ENCODE measurements at places on chromosomes 11 and 22. TPM values are rescaled to one million over a fixed set of nuclear protein-coding genes. Genes with fewer than 3 reads are reported as not detected.

- no peak for DNase-seq
- no peak overlapping the region for H3K27ac ChIP-seq
- no peak overlapping the region for H3K4me3 ChIP-seq
- H3K36me3 ChIP-seq = no peaks in the 10 kb centered on the region
- no peaks in the 10 kb centered on the region for H3K27me3 ChIP-seq
- no peaks in the 10 kb centered on the region for H3K4me1 ChIP-seq
Observed at GRCh38 chr22:17047656-17048055, 37.1 kb upstream of the IL17RA start.

- H3K4me1 ChIP-seq = no peaks in the 10 kb centered on the region
- no peak for DNase-seq
- H3K27ac ChIP-seq = no peak overlapping the region
- no peaks in the 10 kb centered on the region for H3K27me3 ChIP-seq
- peaks cover 7% of the 10 kb centered on the region for H3K36me3 ChIP-seq
Observed at GRCh38 chr11:128467041-128467440, 120.3 kb downstream of the ETS1 start.

DNA sequence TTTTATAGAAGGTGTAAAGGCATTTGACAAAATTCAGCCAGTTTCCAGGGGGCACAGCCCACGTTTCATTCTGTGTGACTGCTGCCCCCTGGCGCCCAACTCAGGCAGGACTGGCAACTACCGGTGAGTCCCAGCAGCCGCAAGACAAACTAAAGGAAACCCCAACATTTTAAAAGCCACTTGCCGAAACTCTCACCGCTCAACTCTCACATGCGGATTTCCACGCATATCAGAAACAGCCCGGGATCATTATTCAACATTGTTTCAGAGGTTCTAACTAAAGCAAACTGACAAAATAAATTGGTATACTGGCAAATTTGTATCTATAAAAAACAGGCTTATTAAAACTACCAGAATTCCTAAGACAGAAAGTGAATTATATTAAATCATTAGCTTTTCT lies 48.2 kb downstream of the MORC2 start:
- H3K27me3 ChIP-seq = no peaks in the 10 kb centered on the region
- no peaks in the 10 kb centered on the region for H3K4me1 ChIP-seq
- H3K4me3 ChIP-seq = no peak overlapping the region
- DNase-seq = peak; percentile 75
- H3K36me3 ChIP-seq = peaks cover 27% of the 10 kb centered on the region

The PGR gene
- 0.07 TPM for total RNA-seq

GRCh38 chr22:23410411-23410810 lies 169.7 kb downstream of the IGLL1 start:
- no peak for DNase-seq
- no peaks in the 10 kb centered on the region for H3K36me3 ChIP-seq
- H3K4me1 ChIP-seq = no peaks in the 10 kb centered on the region
- H3K4me3 ChIP-seq = no peak overlapping the region

The ESAM gene
- 0.92 TPM for total RNA-seq
